ENCODE measurements at places on chromosomes 13 and 19.

GRCh38 chr19:38891771-38892170 is 7.6 kb downstream of the SIRT2 start:
- DNase-seq, result no peak

DNA sequence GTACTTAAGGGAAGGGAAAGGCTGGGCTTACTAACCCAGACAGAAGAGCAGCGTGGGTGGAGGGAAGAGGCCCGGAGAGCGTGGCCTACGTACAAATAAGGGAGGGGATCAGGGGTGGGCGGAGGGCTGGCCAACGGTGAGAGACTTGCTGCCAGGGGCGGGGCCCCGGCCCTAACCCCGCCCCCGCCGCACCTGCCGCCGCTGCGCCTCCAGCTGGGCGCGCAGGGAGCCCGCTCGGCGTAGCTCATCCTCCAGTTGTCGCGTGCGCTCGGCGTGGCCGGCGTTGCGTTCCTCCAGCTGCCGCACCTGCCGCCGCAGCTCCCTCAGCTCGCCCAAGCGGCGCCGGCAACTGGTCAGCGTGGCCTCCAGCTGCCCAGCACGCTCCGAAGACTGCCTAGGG is 5.7 kb downstream of the HOOK2 start:
- no peak for DNase-seq

DNA sequence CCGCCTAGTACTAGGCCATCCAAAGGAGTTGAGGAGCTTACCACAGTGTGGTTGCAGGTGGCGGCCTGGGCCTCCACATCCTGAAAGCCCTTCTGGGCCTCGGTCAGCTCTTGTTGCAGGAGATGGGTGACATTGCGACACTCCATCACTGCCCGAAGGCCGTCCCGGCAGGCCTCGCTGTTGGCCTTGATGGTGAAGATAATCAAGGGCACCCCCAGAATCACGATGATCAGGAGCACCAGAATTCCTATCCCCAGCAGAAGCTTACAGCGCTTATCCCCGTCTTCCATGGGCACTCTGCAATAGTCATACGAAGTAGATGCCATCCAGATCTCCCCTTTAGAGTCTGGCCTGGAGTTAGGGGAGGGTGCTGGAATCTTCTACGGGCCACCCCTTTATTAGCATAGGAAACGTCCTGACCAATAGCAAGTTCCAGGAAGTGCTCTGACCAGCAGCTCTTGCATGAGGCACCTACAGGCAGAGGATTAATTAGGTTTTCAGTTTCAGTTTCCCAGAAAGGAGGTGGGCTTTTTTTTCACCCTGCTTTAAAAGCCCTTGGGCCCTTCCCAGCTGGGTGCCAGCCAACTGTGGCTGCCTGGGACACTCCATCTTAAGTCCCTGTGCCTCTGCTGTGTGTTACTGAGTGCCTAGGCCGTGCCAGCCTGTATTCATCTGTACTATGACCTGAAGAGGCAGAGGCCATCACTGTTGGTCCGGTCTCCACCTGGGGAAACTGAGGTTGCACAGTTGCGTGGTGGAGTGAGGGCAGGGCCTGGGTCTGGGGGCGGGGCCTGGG is at the start of gene BST2:
BST2 (minus strand) TSS at position 381 of the 796 bp plus-strand sequence; CDS start at position 326, 55 bp downstream.
- DNase-seq, result no peak

DNA sequence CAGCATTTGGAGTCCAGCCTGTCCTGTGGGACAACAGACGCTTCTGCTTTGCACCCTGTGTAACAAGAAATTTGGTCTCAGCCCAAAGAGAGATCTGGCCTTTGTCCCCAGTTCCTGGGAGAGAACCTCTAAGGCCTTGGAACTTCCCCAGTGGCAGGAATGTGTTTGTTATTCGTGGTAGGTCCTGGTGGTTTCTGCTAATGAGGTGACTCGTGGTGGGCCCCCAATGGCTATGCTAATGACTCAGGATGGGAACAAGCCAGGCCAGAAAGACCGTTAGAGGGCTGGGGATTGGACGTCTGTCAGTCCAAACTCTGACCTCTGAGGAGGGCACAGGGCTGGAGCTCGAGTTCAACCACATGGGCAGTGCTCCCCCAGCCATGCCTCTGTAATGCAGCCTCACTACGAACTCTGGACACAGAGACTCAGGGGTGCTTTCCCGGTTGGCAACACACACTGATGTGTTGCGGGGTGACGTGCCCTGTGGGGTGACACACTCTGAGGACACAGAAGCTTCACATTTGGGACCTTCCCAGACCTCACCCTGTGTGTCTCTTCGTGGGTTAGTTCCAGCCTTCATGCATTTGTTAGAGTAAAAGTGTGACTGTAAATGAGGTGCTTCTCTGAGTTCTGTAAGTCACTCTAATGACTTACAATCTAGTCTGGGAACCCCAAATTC is 38.9 kb downstream of the TEX29 start:
- no peak for DNase-seq

GRCh38 chr19:1105873-1106840 is 2.4 kb downstream of the GPX4 start:
- DNase-seq, result no peak

DNA sequence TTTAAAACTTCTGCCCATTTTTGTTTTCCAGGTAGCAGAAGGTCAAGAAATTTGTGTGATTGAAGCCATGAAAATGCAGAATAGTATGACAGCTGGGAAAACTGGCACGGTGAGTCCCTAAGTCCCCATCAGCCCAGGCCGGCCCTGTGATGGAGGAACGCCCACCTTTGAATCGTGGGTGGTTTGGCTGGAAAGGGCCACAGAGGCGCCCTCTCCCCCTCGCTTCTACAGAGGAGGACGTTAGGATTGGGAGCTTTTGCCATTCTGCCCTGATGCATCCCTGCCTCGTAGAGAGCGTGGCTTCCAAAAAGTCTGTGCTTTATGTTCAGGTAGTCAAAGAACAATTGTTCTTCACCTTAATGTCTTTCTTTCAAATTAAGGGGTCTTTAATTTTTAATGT is 60.9 kb downstream of the GGACT start:
- DNase-seq, result no peak

GRCh38 chr13:31069808-31070534 is 91.7 kb downstream of the HSPH1 start:
- no peak for DNase-seq

DNA sequence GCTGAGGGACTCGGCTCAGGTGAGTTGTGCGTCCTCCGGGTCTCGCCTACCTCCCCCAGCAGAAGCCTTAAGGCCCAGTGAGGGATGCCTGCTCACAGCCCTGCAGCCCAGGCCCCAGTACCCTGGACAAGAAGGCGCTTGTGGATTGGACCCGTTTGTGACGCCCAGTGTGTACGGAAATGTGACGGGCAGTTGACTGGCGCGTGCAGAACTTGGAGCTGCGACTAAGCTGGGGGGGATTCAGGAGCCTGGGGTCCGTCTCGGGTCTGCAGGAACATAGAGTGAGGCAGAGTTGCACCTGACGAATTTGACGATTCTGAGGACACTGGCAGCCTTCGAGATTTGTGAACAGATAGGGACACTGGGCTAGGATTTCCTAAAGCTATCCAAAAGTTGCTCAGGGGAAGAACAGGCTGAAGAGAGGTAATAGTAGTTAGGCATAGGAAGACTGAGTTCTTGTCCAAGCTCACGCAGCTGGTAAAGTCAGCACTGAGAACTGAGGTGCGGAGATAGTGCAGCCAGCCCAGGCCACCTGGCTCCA is 519 bp downstream of the ZNF551 start:
- DNase-seq, result no peak

DNA sequence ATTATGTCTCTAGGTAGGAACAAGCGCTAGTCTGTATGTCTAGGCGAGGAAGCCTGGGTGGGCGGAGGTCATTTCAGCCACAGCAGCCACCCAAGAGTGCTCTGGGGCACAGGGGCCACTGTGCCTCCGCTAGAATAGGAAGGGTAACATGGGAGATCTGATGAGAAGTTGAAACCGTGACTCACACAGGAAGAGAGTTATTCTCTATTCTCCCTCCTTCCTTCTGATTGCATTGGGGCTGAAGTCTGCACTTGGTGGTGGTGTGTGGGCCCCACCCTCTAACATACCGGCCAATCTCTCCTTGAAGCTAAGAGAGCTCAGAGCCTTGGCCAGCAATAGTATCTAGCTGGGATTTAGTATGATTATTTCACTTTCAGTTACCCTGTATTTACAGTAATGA is 20.3 kb upstream of the GGACT start:
- no peak for DNase-seq

- no peak for DNase-seq
These were observed 133.4 kb downstream of the LACC1 start for GRCh38 chr13:44012910-44013757.

DNA sequence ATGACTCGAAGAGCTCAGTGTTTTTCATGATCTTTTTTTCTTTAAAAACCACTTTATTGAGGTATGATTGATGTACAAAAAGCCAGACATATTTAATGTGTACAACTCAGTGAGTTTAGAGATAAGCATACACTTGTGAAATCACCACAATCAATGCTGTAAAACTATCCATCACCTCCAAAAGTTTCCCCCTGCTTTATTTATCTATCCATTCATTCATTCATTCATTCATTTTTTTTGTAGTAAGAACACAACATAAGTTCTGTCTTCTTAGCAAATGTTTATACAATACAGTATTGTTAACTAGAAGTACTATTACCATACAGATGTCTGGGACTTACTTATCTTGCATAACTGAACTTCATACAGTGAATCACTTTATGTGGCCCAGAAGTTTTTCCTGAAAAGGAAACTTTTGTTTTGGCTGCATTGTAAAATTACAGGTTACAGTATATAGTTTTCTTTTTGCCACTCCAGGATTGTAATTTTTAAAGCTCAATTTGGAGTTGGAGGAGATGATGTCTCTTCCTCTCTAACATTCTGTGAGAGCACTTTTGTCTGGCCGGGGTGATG is 6.7 kb downstream of the RAP2A start:
- DNase-seq, result no peak

DNA sequence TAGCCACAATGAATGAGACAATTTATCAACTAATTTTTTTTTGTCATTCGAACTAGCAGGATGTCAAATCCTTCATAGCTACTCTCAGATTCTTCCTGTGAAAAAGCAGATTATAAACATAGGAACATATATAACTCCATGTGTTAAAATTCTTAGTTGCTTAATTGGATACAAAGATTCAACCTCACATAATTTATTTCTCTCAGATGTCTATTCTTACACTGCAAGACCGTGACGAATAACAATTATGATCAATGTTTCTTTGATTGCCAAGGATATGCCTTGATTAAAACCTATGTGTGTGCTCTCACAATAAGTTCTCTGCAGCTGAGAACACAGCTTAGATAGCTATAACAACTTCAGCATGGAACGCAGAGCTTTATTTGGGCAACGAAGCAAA is 872.7 kb downstream of the PCDH9 start:
- DNase-seq, result no peak
